ENCODE measurements at places on chromosomes 2 and 18.

DNA sequence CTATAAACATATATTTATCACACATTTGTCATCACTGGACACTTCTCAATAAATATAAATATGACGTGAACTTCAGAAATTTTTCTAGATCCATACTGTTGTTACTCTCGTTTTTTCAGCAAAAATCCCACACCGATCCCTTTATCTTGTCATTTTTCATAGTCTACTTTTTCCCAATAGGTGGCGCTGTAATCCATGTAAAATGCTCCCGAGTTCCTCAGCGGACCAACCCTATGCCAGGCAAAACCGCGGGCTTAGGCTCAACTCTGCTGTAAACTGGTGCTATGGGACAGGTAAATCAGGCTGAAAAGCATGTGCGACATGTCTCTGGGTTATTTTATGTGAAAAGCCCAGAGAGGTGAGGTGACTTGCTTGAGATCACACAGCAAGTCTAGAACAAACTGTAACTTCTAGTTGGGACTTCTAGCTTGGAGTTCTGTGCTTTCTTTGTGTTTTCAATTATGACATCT lies 104.0 kb downstream of the COBLL1 start:
- DNase-seq, result peak; percentile 54

DNA sequence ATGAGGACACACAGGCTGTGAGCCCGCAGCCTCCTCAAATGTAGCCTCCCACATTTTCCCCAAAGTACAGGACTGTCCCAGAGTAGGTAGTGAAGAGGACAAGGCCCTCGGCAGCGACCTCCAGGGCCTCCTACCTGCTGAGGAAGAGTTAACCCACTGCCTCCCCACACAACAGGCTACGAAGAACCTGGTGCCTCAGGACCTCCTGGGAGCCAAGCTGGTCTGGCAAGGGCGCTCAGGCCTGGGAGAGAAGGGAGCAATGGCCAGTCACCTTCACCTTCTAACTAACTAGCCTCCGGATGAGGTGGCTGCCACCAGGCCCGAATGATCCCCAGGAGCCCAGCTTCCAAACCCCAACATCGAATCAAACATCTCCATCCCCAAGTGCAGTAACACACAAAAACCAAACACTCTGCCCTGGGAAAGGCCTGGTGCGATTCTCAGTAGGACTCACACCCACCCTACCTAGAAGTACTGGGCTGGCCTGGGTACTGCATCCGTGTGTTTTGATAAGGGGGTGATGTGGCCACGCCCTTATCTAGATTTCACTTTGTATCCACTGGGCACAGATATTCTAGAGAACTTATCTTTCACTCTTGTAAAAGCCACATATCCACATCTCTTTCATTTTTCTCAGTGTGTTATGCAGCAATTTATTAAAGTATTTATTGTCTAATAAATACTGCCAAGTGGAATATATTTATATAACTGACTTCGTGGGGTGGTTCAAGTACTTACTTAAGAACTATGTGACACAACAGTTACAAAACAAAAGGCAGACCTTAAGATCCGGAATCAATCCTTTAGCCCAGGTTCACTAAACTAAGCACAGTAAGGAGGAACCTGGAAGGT lies 9.7 kb downstream of the ERFE start:
- no peak for DNase-seq

DNA sequence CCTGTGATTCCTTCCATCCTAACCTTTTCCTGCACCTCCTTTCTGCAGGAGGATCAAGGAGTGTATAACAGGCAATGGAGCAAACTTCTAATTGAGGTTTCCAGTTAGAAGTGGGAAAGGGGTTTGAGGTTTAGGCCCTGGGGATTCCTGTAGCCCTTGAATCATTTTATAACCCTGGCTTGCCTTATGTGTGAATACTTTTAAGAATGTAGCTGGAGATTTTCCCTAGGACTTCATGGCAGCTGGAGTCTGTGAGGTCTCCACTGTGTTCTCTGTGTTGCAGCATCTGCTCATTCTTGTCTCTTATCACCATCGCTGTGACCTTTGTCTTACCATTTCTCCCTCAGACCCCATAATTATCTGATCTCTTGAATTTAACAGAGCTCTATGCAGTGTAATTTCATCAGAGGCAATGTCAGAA lies 370.2 kb upstream of the SLC14A2 start:
- no peak for DNase-seq

DNA sequence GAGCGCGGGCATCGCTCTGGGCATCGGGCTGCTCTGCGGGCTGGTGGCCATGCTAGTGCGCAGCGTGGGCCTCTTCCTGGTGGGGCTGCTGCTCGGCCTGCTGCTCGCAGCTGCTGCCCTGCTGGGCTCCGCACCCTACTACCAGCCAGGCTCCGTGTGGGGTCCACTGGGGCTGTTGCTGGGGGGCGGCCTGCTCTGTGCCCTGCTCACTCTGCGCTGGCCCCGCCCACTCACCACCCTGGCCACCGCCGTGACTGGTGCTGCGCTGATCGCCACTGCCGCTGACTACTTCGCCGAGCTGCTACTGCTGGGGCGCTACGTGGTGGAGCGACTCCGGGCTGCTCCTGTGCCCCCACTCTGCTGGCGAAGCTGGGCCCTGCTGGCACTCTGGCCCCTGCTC lies 3.8 kb downstream of the TMEM198 start:
- DNase-seq, result no peak

DNA sequence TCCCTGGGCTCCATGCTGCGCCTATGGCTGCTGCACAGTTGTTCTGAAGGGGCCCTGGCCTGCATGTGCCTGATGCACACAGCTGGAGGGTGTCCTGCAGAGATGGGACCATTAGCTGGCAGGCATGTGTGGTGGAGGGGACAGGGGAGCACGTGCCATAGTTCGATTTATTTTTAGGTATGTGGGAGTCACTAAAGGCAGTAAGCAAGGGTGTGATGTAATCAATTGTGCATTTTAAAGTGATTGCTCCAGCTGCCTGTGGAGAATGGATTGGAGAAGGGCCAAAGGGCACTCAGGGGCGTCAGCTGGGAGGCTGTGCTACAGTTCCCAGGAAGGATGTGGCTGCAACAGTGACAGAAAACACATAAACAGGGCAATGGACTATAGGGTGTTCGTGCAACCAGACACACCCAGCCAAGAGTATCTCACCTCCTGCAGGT lies 205.1 kb downstream of the ARL4C start:
- peak; percentile 30 for DNase-seq

DNA sequence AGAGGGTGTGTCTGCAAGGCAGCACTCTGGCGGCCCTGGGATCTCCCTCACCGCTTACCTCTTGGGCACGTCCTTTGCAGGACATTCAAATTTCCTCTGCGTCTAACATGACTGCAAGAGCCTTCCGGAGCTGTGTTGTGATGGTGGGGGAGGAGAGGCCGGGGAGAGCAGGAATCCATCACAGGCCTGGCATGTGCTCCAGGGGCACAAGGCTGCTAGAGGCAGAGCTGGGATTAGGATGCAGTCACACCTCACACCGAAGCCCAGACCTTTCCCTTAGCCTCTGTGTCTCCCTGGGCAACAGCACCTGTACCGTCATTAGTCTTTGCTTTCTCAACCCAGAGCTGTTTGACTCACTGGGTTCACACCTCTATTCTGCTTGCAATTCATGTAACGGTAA lies 111.3 kb downstream of the CMPK2 start:
- DNase-seq, result no peak

- no peak for DNase-seq
Observed at GRCh38 chr2:120105360-120105759, 92.5 kb downstream of the EPB41L5 start.

GRCh38 chr18:61619783-61620182 lies 273.0 kb downstream of the RNF152 start:
- DNase-seq, result no peak

GRCh38 chr18:32319084-32319483 lies 129.2 kb downstream of the MEP1B start:
- no peak for DNase-seq

DNA sequence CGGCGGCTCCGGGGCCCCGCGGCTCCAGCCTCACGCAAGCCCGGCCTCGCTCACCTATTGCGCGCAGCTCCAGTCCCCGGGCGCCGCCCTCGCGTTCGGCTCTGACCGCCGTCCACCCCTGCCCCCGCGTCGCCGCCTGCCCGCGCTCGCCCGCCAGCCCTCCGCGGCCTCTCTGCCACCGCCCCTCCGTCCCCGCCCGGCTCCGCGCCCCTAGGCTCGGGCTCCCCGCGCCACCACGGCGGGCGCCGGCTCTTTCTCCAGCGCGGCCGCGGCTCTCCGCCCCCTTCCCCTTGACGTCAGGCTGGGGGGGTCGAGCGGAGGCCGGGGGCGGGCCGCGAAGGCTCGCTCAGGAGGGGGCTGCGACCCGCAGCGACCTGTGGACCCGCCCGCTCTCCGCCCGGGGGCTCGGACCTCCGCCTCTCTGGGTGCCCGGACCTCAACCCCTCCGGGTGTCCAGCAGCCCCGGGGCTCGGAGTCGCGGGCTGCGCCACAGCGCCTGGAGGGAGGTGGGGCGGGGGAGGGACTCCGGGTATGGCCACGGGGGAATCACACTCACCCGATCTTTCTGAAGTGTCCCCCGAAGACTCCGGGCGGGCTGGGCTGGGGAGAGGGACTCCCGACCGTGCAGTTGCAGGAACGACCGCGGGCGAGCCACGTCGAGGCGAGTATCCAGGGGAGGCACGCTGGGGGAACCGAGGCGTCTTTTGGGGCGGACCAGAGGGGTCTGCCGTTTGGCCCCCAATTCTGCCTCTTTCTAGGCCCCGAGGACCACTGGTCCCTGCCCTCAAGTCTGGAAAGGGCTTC lies at the start of gene SEMA4C:
Gene SEMA4C, minus strand, starts transcription at position 259 of the 804 bp plus-strand sequence. CDS start 2,194 bp downstream, outside the sequence.
- DNase-seq, result no peak

DNA sequence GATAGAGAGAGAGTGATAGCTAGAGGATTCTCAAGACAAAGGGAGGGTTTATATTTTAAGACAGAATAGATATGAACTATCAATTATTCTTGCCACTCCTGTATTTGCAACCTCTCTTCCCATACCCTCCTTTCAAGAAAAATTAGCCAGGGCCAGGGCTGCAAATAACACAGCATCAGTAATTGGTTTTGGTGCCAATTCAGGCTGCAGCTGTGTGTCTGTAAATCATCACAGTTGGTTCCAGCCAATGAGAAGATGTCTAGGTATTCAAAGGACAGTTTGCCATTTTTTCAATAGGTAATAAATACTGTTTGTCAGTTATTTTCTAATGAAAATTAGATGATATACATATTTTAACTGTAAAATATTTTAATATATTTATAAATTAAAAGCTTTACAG lies 73.5 kb downstream of the WDPCP start:
- DNase-seq, result no peak

GRCh38 chr2:144270951-144271350 lies 249.0 kb downstream of the ZEB2 start:
- no peak for DNase-seq

- DNase-seq, result no peak
Observed at GRCh38 chr2:79622508-79622907, 109.7 kb downstream of the CTNNA2 start.
